Inflammatory macrophage treated with lipopolysaccharide for 1 hour (primary cell): ENCODE measurements at places on chromosomes 2 and 18.

- DNase-seq, result no peak
These were observed 124.7 kb upstream of the LRRTM1 start for GRCh38 chr2:80429251-80429650.

DNA sequence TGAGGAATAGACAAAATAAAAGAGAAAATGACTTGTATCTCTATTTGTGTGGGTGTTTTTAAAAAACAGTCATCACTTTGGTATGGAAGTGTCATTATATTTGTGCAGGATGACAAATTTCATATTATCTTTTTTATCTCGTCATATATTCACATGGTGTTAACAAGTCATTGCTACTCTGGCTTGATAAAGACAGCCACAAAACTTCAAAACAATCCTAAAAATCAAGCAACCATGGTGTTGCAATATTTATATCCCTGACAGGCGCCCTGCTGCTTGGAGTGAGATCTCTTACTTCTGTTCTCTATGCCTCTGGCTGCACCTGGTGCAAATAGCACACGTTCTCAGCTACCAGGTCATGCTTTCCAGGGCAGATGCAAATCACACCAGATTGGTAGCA, 278.0 kb upstream of the EPHA4 start:
- no peak for DNase-seq

DNA sequence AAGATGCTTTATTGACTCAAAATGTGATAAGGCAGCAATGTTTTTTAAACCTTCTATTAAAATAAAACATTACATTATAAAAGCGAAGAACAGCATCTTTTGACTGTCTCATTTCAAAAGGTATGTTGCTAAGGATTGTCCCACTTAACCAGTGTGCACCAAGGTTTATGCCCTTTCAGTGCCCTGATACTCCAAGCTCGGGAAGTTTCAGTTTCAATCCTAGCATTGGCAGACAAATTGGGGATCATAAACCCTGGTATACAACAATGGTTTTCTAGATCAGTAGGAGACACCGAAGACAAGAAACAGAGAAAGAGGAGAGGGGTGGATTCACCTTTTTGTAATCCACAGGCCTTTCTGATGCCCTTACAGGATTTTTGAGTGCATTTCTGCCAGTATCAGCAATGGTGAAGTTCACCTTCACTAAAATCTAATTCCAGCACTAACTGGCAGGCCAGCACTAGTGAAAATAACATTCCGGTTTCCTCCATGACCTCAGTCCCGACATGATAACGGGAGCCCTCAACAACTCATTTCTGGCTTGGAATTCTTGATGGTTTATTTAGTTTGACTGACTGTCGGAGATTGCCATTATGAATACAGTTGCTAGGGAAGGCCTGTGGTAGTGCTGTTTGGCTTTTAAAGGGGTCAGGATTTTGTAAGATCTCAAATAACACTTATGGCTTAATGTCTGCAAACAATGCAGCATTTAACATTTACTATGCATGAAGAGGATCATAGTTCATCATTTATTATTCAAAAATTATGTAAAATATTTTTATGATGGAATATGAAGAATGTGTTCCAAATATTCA, 33.3 kb upstream of the FIGN start:
- no peak for DNase-seq

- no peak for DNase-seq
These were observed 143.5 kb downstream of the CELF4 start for GRCh38 chr18:37422116-37422515.

GRCh38 chr2:219269362-219270054, 9.7 kb upstream of the DNAJB2 start:
- no peak for DNase-seq

DNA sequence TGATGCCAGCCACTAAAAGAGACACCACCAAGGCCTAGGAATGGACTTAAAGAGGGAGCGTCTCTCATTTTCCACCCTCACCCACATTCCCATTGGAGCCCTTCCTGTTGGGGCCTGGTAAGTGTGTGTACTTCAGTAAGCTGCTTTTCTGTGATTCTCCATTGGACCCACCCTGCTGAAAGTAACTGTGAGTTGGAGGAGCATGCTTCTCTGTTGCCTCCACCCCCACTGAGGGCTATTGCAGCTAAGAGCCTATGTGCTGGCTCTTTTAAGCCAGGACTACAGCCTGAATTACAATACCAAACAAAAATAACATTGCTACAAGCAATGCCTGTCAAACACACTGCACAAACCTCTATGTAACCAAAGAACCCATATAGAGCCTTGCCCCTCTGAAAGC, 81.1 kb downstream of the TRABD2A start:
- DNase-seq, result no peak

DNA sequence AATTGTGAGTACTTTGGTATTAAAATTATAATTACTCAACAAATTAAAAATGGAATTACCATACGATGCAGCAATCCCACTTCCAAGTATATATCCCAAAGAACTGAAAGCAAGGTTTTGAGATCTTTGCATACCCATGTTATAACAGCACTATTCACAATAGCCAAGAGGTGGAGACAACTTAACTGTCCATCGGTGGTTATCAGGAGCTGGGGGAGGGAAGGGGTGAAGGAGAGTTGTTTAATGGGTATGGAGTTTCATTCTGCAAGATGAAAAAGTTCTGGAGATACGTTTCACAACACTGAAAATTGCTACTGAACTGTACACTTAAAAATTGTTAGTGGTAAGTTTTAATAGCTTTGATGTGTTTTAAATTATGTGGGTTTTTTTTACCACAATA, 25.7 kb downstream of the RAB10 start:
- DNase-seq, result no peak

GRCh38 chr2:18339326-18339725, 221.1 kb downstream of the RDH14 start:
- DNase-seq, result no peak
